ENCODE measurements at places on chromosomes 5 and 9. TPM values are rescaled to one million over a fixed set of nuclear protein-coding genes. Genes with fewer than 3 reads are reported as not detected.

SV2C gene
- total RNA-seq = 0.14 TPM

BOD1 gene
- total RNA-seq = 44.7 TPM

UBE2QL1 gene
- 3.2 TPM for total RNA-seq

- DNase-seq = no peak
Measured at GRCh38 chr9:33113799-33114547, 37.5 kb upstream of the SMU1 start.

DNA sequence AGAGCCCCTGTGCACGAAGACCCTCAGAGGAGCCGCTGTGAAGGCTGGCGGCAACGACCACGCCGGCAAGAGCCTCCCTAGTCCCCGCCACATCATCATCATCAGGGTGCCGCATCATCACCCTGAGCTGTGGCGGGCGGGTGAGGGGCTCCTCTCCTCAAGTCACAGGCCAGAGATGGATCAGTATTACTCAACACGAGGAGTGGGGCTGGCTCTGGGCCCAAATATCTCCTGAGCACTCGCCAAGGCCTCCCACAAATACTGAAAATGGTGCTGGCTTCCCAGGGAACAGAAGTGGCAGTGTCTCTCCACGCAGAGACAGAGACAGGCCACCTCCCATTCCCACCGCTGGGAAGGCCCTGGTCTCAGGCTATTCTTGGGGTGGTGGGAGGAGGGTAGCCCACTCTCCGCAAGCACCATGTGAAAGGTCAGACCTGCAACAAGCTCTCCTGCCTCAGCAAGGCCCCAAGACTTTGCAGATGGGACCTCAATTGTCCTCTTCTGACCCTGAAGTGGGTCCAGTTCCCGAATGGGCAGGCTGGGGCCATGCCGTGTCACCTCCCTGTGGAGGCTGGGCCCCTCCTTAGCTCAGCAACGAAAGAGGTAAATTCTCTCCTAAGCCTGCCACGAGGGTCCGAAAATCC is 39.3 kb upstream of the ZNF354A start:
- no peak for DNase-seq

DNA sequence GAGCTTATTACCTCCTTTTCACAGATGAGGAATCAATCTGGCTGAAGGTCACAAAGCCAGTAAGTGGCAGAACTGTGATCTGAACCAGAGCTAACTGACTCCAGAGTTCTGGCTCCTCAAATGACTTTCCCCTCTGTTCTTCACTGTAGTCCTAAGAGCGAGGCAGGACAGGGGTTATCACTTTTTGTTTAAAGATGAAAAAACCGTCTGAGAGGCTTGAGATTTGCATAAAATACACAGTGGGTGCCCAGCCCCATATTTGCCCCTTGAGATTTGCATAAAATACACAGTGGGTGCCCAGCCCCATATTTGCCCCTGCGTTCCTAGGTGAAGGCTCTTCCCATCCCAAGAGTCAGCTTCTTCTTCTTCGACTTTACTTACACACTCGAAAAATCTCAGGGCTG is 667 bp downstream of the FBXO10 start:
- no peak for DNase-seq
